ENCODE measurements at places on chromosomes 16 and 17.

DNA sequence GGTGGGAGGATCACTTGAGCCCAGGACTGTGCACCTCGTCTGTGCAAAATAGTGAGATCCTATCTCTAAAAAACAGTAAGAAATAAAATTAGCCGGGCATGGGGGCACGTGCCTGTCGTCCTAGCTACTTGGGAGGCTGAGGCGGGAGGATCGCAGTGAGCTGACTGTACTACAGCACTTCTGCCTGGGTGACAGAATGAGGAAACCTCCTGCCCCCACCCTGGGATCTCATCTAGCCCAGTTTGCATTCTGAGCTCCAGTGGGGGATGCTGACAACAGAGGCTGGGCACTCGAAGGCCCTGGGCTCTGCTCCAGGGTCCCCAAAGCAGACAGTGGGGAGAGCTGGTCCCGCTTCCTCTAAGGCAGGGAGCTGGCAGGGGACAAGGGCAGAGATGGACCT lies 7.1 kb downstream of the NAGPA start:
- DNase-seq, result no peak

- peak; percentile 14 for DNase-seq
Observed at GRCh38 chr17:45394913-45395568, 37.6 kb downstream of the ARHGAP27 start.

GRCh38 chr17:51366866-51367265 lies 106.5 kb downstream of the UTP18 start:
- no peak for DNase-seq

- DNase-seq, result no peak
Observed at GRCh38 chr17:67442787-67443624, 65.9 kb downstream of the PITPNC1 start.

- no peak for DNase-seq
Observed at GRCh38 chr17:63096426-63096825, 130.4 kb downstream of the TANC2 start.

- DNase-seq, result no peak
Observed at GRCh38 chr17:68903286-68903685, 51.9 kb downstream of the ABCA8 start.

- DNase-seq, result no peak
Observed at GRCh38 chr17:9968881-9969280, 63.8 kb upstream of the RCVRN start.

- no peak for DNase-seq
Observed at GRCh38 chr16:5905935-5906334, 808.3 kb upstream of the EEF2KMT start.

DNA sequence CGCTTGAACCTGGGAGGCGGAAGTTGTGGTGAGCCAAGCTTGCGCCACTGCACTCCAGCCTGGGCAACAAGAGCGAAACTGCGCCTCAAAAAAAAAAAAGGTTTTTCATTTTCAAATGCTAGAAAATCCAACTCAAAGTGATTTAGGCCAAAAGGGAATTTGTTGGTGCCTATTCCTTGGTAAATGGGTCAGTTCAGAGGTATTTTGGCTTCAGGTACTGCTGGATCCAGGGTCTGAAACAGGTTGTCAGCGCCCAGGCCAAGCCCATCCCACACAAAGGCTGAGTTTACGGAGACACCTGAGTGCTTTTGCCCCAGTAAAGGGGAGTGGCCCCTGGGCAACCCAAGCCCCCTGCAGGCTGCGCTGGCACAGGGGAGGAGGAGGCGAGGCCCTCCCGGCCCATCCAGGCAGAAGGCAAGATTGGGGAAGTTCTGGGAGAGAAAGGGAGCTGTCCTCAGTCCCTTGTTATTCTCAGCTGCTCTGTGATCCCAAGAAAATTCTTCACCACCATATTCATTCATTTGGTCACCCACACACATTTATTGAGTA lies 8.5 kb upstream of the JPH3 start:
- DNase-seq, result no peak

DNA sequence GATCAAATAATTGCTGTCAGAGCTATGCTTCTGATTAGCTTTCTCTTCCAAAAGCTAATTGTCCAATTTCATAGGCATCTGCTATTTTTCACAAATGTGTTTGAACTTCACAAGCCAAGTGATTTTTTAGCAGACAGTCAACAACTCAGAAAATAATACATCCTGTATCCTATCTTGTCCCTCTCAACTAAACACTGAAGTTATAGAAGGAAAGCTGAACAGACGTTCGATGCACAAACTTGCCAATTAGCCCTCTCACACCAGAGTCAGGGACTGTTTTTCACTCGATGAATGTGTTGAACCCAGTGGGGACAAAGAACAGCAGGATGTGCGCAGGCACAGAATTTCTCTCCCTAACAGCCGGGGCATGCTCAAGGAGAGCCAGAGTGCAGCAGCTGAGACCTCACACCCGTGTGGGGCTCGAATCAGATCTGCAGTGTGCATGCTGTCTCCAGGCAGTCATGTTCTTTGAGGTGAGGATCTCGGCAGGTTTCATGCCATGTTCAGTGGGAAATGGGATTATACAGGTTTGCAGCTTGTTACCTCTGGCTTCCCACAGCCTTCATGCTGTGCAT lies 246.7 kb upstream of the SDK2 start:
- no peak for DNase-seq
